RWPE1 (cell line): ENCODE measurements at places on chromosomes 6 and 20.

DNA sequence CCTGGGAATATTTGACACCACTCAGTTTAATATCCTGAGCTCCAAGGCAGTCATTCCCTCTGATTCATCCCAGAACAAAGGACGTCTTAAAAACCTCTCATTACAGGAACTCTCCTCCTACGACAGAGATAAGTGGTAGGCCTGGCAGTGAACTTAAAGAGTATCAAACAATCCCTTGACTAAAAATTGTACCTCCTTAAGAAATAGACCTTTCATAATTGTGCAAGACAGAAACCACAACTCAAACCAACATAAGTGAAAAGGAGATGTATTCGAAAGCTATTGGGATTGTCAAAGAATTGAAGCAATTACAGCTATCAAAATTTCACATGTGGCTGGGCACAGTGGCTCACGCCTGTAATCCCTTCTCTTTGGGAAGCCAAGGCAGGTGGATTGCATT lies 19.1 kb upstream of the BNIP5 start:
- DNase-seq, result no peak

- no peak for DNase-seq
These were observed 15.0 kb downstream of the PARD6B start for GRCh38 chr20:50746138-50746940.

GRCh38 chr6:113190170-113190569 lies 667.0 kb upstream of the MARCKS start:
- no peak for DNase-seq

GRCh38 chr6:14059791-14060436 lies 57.7 kb upstream of the CD83 start:
- DNase-seq, result peak; percentile 81

GRCh38 chr6:50333696-50334095 lies 284.0 kb upstream of the DEFB112 start:
- DNase-seq, result no peak

GRCh38 chr6:81383472-81383871 lies 369.0 kb downstream of the TENT5A start:
- DNase-seq, result no peak

DNA sequence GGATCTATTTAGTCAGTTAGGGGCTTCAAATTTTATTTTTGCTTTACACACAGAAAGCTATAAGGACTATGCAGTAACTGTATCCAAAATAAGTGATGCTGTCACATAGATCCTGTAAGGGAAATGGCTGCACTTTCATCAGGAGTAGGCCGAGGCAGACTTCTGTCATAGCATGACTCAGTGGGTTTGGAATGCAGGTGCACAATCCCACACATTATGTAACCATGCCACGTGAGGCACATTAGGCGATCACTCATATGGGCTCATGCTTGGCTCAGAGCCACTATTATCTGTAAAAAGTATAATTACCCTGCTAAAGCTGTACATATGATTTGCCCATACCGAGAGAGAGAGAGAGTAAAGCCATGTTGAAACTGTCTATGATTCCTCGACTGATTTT lies 1189.4 kb upstream of the EYS start:
- peak; percentile 86 for DNase-seq

GRCh38 chr6:106591111-106591825 lies 38.0 kb downstream of the RTN4IP1 start:
- DNase-seq, result no peak

DNA sequence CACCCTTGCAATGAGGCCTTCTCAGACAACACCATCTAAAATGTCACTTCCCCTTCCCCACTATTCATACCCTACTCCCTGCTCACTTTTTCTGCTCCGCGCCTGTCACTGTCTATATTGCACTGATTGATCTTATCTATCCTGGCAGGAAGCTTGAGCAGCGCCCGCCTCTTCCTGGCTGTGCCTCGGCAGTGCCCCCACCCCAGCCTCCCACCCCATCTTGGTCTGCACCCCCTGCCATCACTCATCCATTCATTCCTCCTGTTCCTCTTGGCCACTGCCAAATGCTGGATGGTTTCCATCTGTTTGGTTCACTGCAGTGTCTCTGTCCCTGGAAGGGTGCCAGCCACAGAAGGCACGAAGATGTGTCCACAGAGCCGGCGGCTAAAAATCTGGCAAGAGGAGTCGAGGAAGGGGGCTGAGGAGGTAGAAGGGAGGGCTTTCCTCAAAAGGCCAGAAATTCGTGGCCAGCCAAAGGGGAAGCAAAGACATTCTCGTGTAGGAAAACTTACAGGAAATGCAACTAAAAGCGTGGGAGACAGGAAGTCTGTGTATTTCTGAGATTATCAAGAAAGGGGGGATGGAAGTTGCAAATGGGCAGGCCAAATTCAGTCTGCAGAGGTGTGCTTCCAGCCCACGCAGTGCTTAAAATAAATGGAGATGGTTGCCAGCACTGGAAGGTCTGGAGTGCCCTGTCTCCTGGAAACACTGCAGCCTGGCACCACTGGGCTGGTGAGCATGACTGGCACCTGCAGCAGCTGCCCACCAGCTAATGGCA lies 27.6 kb downstream of the SYNJ2 start:
- DNase-seq, result no peak

GRCh38 chr6:99359800-99360199 lies 10.3 kb upstream of the FAXC start:
- no peak for DNase-seq

DNA sequence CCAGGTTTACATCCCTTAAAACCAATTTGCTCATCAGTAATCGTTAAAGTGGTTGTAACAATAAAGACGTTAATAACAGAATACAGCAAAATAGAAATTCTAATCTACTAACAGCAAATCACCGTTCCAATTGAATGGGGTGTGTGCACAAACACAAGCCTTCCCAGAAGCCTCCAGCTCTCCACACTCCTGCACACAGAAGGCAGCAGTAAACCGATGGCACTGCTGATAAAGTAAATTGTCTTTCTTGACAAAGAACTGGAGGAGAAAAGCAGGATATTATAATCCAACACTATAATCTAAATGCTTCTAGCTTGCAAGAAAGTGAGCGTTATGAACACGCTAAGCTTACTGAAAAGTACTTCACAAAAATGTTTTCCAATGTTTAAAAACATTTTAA lies 7.0 kb downstream of the ZNF217 start:
- DNase-seq, result no peak

DNA sequence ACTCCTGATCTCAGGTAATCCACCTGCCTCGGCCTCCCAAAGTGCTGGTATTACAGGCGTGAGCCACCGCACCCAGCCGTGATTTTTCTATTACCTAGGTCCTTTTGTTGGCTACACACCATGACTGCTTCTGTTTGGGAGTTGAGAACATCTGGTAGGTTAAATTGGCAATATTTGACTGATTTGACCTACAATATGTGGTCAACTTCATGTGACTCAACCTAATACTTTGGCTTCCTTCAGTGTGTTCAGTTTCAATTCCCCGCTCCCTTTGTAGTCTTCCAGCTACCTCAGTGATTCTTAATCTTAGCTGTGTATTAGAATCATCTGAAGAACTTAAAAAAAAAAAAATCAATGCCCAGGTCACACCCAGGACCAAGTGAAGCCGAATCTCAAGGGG lies 47.4 kb downstream of the MYB start:
- no peak for DNase-seq

- DNase-seq, result no peak
These were observed 3.8 kb downstream of the TXNDC5 start for GRCh38 chr6:7906741-7907140.

- no peak for DNase-seq
These were observed 462.9 kb downstream of the COL12A1 start for GRCh38 chr6:74742793-74743508.

GRCh38 chr6:133236932-133237331 lies 4.2 kb upstream of the EYA4 start:
- DNase-seq, result no peak

DNA sequence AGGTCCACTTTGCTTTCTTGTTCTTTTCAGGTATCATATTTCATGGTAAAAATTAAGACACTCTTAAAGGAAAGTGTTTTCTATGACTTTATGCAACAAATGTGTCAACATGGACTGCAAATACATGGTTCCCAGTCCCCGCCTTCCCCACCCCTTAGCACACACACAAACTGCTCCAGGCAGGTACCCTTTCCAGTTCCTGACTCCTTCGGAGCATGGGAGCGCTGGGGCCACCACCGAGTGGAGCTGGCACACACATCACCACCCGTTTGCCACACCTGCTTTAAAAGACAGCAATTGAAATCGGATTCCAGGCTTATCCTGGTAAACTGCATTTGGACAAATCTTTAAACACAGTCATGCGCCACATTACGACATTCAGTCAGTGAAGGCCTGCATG lies 22.2 kb downstream of the RNASET2 start:
- DNase-seq, result no peak

- no peak for DNase-seq
These were observed 376.6 kb upstream of the JAG1 start for GRCh38 chr20:11050350-11050749.

DNA sequence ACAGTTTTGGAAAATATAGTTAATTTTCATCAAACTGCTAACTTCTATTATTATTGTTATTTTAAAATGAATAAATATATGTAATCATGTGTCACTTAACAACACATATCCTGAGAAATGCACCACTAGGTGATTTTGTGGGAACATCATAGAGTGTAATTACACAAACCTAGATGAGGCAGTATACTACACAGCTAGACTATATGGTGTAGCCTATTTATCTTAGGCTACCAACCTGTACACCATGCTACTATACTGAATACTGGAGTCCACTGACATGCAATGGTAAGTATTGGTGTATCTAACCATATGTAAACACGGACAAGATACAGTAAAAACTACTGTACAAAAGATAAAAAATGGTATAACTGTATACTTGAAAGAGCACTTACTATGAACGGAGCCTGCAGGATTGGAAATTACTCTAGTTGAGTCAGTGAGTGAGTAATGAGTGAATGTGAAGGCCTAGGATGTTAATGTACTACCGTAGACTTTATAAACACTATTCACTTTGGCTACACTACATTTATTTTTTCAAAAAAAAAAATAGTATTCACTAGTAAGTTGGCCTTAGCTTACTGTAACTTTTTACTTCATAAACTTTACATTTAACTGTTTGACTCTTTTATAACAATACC lies 72.4 kb downstream of the ASCC3 start:
- DNase-seq, result peak; percentile 1

GRCh38 chr20:24872291-24873024 lies 76.6 kb upstream of the CST7 start:
- DNase-seq, result no peak

GRCh38 chr6:51550243-51550642 lies 537.2 kb downstream of the PKHD1 start:
- DNase-seq, result no peak

DNA sequence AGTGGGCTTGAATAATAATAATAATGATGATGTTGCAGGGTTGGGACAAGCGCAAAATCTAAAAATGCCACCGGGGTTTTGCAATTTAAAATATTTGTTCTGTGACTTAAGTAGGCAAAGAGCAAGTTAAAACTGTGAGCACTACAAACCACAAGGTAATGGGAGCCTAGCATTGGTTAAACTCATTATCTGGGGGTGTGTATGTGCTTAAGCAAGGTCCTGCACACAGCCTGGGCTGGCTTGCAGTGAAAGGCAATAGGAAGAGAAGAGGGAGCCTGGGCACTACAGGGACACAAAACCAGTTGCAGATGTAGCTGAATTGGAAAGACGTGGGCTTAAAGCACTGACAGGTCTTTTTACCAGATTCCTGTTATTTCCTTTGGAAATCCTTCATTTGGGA lies 11.7 kb downstream of the SIM1 start:
- DNase-seq, result no peak

GRCh38 chr6:52976149-52976548 lies 18.9 kb downstream of the GSTA4 start:
- no peak for DNase-seq

DNA sequence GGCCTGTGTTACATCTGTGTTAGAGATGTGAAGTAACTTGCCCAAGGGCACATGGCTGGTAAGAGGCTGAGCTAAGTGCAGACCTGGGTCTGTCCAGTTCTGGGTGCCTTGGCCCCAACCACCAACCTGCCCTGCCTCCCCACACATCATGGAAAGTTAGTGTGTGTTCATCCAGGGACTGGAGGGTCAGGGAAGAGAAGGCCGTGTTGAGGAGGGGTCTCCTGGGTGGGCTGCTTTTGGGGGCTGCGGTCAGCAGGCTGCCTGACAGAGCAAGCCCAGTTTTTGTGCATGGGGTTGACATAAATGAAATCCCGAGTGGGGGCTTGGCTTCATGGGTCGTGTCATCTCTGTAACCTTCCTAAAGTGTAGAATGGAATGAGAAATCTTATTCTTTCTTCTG lies 10.9 kb downstream of the PYGB start:
- no peak for DNase-seq
